ENCODE measurements at places on chromosomes 3 and 15.

DNA sequence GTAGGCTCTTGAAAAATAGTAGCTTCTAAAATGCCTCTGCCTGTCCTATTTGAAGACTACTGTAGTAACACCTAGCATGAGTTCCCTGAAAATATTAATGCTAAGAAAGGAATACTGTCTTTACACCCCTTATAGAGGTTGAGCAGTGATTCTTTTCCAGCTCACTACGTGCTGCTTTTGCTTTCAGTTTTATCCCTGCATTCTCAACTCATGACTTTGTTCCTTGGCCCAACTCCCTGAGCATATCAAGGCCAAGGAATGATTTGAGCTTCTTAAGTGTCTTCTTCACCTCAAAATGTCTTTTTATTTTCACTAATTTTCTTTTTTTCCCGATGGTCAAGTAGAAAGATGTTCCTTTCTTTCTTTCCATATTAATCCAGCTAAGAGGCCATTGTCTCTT is 16.5 kb upstream of the P2RY13 start:
- DNase-seq = no peak

DNA sequence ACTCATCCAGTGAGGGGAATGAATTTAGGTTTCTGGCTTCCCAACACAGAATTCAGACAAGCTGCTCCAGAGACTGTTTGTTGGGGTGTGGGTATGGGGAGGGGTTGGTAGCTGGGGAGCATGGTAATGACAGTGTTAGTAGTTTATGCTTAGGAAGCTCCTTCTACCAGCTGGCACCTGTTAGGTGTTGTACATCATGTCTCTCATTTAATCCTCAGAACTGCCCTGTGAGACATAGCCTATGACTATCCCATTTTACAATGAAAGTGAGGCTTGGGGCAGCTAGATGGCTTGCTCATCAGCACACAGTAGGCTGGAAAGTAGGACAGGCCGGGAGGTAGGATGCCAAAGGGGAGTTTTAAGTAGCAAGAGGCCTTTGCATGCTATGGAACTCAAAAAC is 2.5 kb downstream of the EIF4E3 start:
- no peak for DNase-seq

DNA sequence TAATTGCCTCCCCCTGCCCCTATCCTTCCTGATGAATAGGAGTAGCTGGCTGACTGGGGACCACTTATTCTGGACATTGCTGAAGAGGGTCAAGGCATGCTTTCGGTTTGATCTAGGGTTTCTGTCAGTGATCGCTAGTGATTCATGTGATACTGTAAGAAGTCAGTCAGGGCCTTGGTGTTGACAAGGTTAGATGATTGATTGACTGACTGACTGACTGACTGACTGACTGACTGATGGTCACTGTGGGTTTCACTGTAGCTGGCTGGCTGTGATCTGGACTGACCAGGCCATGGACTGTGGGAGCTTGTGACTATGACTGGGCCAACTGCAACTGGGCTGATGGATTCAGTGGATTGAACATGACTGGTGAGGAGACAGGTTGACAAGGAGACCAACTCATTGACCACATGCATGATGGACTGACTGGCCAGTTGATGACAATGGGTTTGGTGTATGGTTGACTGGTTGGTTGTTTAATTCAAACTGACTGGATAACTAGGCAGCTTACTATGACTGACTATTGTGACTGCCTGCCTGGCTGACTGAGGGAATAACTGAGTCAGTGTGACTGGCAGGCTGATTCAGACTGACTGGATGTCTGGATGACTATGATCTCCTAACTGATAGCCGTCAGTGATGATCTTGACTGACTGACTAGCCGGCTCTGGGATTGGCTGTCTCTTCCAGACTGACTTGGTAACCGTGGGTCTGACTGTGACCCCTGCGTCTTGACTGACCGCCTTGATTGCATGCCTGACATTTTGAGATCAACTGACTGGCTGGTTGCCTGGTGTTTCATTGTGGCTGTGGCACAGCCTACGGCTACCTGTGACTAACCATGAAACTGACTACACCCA is 509.9 kb downstream of the SHQ1 start:
- no peak for DNase-seq

DNA sequence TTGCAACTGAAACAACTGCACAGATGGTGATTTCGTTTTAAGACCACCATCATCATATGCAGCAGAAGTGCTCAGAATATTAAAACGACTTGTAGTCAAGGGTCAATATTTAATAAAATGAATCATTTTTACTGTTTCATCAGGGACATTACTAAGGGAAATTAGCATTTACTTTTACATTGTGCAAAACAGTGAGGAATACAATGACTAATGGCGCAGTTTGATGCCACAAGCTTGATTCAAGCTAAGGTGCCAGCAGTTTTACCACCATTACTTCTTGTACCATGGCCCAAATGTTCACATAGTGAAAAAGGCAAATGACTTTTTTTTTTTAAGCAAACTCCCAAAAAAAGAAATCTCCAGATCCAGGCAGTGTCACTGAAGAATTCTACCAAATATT is 277.4 kb upstream of the CHRNA7 start:
- no peak for DNase-seq

GRCh38 chr15:74843891-74844299 is 939 bp upstream of the ULK3 start:
- DNase-seq = no peak
